IPS DF 6.9 (cell line): ENCODE measurements at places on chromosomes 13 and 19.

DNA sequence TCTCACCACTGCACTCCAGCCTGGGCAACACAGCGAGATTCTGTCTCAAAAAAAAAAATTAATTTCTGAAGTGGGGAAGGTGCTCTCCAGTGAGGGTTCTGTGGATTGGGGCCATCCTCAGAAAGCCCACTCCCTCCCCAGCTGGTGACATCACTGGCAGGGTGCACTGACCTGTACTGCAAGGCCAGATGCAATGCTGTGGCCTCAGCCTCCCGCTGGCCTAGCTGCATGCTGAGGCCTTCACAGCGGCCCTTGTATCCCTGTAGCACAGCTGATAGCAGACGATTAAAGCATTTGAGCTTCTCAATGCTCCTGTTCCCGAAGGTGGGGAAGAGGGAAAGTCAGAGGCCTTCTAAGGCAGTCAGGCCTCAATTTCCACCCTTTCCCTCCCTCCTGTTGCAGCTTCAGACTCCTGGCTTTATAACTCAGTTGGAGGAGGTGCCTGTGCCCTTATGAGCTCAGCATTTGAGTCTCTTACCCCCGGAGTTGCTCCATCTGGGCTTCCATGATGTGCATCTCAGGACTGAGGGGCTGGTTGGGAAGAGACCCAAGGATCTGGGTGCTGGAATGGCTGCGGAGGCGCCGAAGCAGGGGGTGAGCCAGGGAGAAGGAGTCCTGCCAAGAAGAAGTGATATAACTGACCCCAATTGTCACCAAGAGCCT is 5.3 kb downstream of the USHBP1 start:
- DNase-seq, result no peak

GRCh38 chr19:35037716-35038622 is 3.6 kb upstream of the HPN start:
- DNase-seq, result no peak

- no peak for DNase-seq
Observed at GRCh38 chr19:38666663-38667511, 19.4 kb downstream of the ACTN4 start.

GRCh38 chr13:46676378-46676725 is 120.6 kb downstream of the ESD start:
- DNase-seq, result no peak

DNA sequence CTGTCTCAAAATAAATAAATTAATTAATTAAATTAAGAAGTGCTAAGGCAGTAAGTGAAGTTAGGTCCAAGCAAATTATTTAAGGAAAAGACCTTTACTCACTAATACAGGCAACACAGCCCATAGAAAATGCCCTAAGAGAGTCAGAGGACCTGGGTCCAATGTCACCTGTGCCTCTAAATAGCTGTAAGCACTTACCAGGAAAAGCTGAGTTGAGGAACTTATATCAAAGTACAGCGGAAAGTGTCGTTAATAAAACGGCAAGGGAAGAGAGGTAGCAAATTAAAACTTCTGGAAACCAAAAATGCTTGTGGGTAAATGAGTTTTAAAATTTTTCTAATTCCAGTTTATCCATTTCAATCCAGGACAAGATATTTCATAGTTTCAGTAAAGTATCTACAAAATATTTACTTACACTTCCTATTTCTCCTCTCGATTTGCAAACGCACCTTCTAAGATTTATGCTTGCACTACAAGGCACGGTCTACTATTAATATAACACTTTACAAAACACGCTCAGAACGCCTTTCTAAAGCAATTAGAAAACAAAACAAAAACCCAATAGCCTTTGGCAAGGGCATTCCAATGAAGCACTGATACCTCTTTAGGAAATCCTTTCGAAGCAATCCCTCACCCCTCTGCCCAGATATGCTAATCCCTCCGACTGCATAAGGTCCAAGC is 963 bp downstream of the VPS36 start:
- DNase-seq, result no peak

DNA sequence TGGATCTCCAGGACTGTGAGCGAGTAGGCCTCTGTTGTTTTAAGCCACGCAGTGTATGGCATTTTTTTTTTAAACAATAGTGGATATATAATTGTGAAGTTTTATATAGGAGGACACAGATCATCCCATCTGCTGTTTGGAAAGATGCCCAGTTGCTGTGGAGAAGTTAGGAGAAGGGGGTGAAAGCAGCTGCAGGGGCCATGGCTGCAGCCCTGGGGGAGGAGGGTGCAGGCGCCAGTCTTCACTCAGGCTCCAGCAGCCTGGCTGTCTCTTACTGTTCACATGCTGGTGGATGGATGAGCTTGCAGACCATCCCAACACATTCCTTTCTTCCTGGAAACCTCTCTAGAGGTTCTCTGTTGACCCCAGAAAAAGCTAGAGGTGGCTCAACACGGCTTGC is 242.3 kb downstream of the TEX29 start:
- no peak for DNase-seq

DNA sequence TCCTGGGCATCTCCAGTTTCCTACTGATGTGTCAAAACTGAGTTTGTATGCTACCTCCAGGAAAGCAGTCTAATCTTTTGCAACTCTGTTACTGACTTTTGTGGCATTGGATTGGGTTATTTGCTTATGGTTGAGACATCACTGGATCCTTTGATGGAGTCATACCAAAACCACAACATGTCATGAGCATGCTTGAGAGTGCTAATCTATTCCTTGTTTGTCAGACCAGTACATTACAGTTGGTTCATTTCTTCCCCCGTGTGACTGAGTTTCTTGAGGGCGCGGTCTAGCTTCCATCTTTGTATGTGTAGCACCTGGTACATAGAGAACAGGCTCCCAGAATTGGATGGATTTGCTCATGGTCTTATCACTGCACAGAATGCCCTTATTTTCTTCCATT is 43.2 kb downstream of the SUGT1 start:
- no peak for DNase-seq

DNA sequence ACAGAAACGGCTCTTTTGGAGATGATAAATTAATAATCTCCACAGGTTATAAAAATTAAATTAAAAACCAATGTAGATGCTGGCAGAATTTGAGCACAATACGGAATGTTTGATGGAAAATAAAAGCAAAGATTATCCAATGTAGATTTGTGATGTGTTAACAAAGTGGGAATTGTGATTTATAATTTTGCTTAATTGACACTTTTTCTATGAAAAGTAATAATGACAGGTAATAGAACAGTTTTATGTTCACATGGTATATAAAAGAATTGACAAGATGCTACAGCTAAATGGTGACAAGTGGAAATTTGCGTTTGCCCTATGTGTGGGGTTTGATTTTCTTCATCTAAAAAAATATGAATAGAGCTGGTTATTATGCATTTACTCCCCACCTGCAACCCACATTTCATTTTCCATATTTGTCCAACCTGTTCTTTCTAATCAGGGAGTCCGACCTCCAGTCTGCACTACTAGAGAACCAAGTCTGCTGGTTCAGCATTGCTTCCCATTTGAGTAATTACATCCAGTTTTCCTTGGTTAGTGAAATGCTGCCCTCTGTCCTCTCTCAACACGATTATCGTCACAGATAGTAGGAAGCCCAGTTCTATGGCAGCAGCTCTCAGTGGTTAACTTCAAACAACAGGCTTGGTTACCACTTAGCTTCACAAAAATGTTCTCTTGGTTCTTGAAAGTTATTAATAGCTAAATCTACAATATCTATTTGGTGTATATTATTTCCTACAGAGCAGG is 61.4 kb upstream of the SLITRK1 start:
- no peak for DNase-seq

DNA sequence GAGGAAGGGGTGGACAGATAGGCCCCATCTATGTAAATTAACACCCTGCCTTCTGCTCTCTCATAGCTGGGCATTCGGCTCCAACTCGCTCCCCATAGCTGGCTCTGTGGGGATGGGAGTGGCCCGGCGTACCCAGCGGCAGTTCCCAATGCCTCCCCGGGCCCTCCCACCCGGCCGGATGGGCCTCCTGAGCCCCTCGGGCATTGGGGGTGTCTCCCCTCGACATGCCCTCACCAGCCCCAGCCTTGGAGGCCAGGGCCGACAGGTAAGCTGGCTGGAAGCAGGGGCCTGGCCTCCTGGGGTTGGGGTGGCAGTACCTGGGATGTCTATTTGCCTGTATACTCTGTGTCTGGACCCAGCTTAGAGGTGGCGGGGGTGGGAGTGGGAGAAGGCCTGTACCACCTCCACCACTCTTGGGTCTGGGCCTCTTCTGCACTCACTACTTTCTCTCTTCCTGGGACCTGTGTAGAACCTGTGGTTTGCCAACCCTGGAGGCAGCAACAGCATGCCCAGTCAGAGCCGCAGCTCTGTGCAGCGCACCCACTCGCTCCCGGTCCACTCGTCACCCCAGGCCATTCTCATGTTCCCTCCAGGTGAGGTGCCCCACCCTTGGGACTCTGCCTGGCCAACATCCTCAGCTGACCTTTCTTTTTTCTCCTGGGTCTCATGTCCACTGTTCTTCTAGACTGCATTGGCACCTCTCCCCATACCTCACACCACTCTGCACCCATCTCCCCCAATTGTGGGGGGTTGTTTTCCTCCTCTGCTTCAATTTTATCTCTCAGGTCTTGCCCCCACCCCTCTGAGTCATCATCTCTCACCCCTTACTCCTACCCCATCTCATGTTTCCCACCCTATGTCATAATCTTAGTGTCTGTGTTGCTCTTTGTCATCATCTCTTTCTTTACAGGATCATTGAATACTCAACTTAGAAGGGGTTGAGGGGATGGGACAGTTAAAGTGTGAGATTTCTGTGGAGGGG is 10.1 kb downstream of the PAF1 start:
- no peak for DNase-seq

DNA sequence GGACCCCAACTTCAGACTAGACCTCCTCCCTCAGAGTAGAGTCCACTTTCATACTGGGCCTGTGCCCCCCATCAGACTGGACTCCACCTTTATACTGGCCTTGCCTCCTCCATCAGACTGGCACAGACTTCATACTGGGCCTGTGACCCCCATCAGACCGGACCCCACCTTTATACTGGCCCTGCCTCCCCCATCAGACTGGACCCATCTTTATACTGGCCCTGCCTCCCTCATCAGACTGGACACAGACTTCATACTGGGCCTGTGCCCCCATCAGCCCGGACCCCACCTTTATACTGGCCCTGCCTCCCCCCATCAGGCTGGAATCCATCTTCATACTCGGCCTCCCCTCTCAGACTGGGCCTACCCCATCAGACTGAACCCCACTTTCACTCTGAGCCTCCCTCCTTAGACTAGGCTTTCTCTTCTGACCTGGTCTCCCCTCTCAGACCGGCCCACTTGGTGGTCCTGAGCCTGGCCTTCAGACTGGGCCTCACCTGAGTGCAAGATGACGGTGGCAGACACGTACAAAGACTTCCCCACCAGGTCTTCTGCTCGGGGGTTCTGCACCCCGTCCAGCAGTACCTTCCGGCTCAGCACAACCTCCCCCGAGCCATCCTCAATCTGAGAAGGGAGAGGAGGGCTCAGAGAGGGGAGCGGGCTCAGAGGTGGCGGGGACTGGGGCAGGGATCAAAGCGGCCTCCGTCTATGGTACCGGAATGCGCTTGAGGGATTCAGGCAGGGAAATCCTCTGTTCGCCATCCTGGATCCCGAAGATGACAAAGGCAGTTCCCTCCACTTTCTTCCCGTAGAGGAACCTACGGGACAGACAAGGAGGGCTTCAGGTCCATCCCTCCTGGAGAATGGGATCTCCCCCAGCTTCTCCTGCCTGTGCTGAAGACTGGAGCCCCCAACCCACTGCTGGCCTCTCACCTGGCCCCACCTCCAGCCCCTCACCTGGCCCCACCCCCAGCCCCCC is 7.5 kb downstream of the C3 start:
- DNase-seq, result no peak

- DNase-seq, result no peak
Observed at GRCh38 chr19:14515501-14516047, 2.6 kb downstream of the DNAJB1 start.

DNA sequence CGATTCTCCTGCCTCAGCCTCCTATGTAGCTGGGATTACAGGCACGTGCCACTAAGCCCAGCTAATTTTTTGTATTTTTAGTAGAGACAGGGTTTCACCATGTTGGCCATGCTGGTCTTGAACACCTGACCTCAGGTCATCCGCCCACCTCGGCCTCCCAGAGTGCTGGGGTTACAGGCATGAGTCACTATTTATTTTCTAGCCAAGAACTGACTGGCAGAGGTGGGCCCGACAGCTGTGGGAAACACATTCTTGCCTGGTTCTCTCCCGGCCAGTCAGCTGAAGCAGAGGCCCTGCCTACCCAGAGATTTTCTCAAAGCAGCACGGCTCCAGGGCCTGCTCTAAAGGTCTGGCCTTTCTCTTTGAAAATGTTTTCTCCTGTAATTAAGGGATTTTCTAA is 108.0 kb downstream of the KCTD15 start:
- DNase-seq, result no peak

DNA sequence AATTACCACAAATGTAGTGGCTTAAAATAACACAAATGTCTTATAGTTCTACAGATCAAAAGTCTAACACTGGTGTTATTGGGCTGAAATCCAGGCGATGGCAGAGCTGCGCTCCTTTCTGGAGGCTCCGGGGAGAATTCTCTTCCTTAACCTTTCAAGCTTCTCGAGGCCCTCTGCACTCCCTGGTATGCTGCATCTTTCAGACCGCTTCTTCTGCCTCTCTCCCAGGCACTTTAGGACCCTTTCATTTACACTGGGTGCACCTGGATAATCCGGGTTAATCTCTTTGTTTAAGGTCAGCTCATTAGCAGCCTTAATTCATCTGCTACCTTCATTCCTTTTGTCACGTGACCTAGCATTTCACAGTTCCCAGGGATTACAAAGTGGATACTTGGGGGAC is 211.3 kb upstream of the RFC3 start:
- no peak for DNase-seq

- no peak for DNase-seq
Observed at GRCh38 chr13:43596924-43597598, 189.7 kb downstream of the ENOX1 start.
